D721Med (cell line): ENCODE measurements at places on chromosomes 4 and X.

DNA sequence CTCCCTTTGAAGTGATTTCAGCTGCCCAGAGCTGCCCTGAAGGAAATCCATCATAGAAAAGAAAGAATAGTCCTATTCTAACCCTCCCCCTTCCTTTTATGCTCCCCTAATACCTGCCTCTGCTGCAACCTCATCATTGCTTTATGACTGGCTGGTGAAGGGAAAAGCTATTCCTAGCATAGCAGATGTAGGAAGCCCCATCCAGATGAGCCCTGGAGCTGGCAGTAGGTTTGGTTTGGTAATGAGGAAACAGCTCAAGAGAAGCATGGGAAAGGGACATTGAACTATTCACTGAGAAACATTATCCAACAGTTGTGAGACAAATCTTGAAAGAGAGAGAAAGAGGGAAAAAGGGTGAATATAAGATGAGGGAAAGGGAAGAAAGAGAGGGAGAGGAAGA is 29.2 kb downstream of the ARSJ start:
- no peak for DNase-seq

GRCh38 chrX:104039689-104040505 is at the start of gene H2BW2:
Gene H2BW2 (plus strand): TSS chrX:104039956. CDS start chrX:104039995, 39 bp downstream.
- DNase-seq: no peak

GRCh38 chr4:112152521-112152920 is 7.3 kb downstream of the FAM241A start:
- no peak for DNase-seq

- no peak for DNase-seq
Observed at GRCh38 chr4:31234494-31234893, 514.3 kb downstream of the PCDH7 start.

DNA sequence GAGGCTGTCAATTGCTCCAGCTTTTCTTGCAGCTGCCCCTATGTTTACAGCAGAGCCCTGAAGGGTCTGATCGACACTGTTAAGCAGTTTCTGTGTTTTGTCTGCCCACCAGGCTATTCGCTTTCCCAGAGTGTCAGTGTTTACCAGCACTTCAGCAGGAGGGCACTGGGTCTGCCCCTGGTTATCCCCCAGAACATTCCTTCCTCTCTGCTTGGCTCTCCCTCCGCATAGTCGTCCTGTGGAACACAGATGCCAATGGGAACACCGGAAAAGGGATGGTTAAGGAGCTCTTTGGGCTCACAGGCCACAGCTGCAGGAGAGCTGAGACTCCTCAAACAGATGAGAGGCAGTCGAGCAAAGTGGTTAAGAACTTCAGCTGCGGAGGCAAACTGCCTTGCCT is 71.3 kb upstream of the FBXW7 start:
- DNase-seq: no peak

DNA sequence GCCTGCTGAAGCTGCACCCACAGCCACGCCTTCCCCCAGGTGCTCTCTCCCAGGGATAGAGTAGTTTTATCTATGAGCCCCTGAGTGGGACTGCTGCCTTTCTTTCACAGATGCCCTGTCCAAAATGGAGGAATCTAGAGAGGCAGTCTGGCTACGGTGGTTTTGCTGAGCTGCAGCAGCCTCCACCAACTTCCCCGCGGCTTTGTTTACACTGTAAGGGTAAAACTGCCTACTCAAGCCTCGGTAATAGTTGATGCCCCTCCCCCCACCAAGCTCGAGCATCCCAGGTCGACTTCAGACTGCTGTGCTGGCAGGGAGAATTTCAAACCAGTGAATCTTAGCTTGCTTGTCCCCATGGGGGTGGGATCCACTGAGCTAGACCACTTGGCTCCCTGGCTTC is 84.5 kb downstream of the PRKG2 start:
- no peak for DNase-seq

DNA sequence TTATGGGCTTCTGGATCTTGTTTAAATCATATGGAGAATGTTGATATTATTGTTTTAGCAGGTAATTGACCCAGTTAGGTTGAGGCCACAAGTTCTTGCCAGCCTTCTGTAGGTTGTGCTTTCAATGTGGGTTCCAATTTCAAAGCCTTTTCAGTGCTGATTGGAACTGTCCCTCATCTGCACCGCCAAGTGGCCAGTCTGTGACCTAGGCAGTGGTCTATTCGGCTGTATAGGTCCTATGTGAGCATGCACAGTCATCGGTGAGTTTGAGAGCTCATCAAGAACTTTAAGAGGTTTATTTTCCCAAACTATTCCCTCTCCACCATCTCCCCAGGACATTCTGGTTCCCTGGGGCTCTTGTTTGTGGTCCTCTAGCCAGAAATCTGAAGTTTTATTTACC is 35.7 kb downstream of the DDX53 start:
- no peak for DNase-seq

DNA sequence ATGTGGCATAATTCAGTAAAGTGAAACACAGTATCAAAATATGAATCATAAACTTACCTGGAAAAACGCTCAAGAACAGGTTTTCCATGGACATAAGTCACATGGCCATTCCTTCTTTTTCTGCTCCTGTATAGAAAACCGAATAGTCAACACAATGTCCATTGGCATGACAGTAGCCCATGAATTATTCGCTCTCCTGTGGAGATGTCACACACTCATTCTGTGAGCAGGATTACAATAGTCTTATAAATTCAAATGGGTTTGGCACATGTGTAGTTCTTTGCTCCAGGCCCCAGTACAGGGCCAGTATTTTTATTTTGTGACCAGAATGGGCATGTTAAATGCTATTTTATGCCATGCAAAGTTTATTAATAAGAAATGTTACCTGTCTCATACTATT is 15.1 kb upstream of the CXCL13 start:
- DNase-seq: no peak
